ENCODE measurements at places on chromosomes 12 and 14.

- DNase-seq: no peak
Observed at GRCh38 chr12:25382311-25383106, 131.8 kb upstream of the KRAS start.

GRCh38 chr12:28258998-28259397 lies 68.7 kb downstream of the CCDC91 start:
- DNase-seq: no peak

DNA sequence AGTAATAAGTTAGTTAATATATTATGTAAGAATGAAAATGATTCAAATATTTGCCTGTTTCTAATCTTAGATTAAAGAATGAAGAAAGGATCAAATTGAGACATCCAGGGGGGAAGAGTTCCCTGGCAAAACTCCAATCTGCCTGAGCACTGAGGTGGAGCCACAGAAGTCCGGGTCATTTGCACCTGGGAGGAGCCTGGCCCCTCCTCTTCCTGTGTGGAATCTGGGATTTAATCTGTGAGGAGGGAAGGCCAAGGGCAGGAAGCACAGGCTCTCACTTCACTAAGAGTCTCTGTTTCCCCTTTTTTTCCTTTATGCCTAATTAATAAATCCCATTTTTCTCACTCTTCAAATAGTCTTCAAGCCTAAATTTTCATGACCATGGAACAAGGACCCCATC lies 599.5 kb downstream of the FLRT2 start:
- no peak for DNase-seq

- DNase-seq: no peak
Observed at GRCh38 chr12:125140279-125141209, 75.3 kb downstream of the AACS start.

- no peak for DNase-seq
Observed at GRCh38 chr12:58893495-58893894, 26.8 kb downstream of the LRIG3 start.

- DNase-seq: no peak
Observed at GRCh38 chr12:105696-106095, 39.1 kb downstream of the IQSEC3 start.

DNA sequence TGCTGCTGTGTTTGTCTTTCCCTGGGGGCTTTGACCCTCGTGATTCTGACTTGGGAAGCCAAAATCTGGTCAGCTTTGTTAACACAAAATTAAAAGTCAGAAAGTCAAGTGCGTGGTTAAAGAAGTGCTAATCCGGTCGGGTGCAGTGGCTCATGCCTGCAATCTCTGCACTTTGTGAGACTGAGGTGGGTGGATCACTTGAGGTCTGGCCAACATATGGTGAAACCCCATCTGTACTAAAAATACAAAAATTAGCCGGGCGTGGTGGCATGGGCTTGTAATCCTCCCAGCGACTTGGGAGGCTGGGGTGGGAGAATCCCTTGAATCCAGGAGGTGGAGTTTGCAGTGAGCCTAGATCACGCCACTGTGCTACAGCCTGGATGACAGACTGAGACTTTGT lies 844.6 kb downstream of the VRK1 start:
- no peak for DNase-seq
